ENCODE measurements at places on chromosomes 13 and 19.
A peak's percentile ranks its signal among the peaks of the same experiment; 100 is the strongest.

DNA sequence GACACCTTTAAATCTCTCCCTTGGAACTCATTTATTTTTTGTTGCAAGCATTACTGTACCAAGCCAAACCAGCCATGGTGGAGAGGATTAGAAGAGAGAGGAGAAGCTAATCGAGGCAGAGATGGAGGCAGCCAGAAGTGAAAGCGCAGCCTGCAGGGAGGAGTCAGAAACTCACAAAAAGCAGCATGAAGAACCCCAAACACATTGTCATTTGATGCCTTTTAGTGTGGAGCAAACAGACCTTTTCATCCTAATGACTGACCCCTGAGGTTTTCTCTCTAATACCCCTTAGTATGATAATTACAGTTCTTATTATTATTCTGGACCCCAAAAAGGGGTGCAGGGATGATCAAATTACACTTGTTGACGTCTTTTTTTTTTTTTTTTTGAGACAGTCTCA, 62.5 kb downstream of the TNFRSF19 start:
- DNase-seq = no peak

DNA sequence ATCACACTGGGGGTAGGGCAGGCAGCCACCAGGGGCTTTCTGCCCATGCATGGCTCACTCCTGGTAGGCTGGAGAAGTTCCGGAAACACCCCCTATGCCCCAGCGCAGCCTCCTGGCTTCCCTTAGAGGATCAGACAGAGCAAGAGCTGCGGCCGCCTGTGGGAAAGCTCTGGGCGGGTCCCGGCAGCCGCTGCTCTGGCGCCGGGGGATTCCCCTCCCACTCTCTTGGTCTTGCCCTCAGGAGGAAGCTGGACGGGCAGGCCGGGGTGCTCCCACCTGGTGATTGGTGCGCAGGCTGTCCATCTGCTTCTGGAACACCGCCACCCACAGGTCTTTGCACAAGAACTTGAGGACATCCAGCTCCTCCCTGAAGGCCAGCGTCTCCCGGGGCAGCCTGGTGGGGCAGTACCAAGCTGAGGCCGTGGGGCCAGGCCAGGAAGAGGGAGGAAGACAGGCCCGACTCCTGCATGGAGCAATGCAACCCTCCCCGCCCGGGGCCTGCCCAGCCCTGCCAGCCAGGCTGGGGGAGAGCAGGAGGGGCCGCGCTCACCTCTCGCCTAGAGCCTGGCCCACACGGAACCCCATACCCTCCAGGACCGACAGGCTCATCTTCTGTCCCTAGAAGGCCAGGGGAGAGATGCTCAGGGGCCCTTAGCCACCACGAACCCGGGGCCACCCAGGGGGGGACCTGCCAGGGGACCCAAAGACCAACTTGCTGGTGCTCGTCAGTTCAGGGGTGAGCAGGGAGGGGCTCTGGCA, 4.0 kb upstream of the NKPD1 start:
- DNase-seq = peak; percentile 83

DNA sequence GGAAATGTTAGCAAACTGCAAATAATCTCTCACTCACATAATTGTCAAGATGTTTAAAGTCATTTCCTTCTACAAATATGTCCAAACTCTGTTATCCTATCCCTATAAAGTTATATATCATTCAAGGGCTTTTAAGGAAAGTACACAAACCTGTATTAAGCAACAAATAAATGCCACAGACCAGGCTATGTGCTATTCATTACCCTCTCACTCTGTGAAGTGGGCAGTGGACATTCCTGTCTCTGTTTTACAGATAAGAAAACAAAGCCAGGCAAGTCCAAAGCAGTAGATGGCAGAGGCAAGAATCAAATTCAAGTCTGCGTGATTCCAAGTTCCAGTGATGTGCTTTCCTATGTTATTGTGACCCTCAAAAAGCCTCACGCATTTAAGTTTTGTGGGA, 140.6 kb downstream of the LHFPL6 start:
- DNase-seq = no peak

- no peak for DNase-seq
These were observed 234.3 kb downstream of the LMO7 start for GRCh38 chr13:75870397-75870903.

GRCh38 chr13:112815871-112816270, 126.0 kb downstream of the ATP11A start:
- DNase-seq = no peak

GRCh38 chr13:112731667-112732616, 42.1 kb downstream of the ATP11A start:
- no peak for DNase-seq

DNA sequence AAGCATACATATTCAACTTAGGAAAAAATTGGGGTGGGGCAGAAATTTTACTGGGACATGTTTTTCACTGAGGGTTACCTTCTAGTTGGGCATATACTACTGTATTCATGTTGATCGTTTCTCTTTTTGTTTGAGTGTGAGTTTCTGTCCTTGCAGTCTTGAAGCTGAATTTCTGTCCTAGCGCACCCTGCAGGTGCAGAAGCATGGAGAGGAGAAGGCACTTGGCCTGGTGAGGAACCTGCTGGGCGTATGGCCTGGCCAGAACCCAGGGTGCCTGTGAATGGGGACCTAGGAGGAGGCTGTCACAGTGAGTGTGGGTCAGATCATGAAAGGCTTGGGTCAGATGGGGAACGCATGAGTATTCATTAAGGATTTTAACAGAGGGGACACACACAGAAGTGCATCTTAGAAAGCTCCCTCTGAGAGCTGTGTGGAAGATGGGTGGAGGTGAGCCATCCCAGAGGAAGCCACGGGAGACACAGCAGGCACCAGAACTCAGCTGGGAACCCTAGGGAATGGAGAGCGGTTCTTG, 36.8 kb downstream of the SERP2 start:
- no peak for DNase-seq

GRCh38 chr19:45142726-45143110, 18.1 kb downstream of the NKPD1 start:
- DNase-seq = no peak

DNA sequence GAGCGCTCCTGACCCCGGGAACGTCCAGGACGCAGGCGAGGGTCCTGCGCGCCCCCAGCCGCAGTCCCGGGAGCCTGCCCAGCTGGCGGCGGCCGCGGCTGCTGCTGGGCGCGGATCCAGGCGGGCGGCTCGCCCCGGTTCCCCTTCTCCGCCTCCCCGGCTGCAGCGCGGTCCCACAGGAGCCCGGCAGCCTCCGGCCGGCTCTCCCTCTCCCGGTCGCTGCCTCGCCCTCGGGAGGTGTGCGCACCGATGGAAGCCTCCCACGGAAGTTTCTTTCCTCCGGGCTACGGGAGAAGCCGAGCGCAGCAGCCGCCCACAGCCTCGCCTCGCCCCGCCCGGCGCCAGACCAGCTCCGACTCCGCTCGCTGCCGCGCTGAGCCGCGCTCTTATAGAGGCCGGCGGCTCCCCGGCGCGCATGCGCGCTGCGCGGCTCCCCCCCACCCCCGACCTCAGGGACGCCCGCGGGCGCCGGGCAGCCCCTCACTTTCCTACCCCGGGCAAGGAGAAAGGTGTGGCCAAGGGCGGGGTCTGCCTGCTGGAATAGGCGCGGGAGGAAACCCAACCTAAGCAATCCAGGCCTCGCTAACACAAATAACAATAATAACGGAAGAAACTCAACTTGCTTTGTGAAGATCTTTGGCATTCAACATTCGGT, at the start of gene SHISA2:
Gene SHISA2, minus strand, starts transcription at position 360 of the 655 bp plus-strand sequence. CDS start 1,041 bp downstream, outside the sequence.
- DNase-seq = no peak

- DNase-seq = no peak
These were observed at the start of gene SGCG for GRCh38 chr13:23180711-23181110. TSS of gene SGCG (plus strand) at chr13:23180979. CDS start at chr13:23203695, 22,716 bp downstream.

- DNase-seq = no peak
These were observed 17.8 kb downstream of the BIVM start for GRCh38 chr13:102816708-102817107.

- no peak for DNase-seq
These were observed 28.2 kb downstream of the KCNC3 start for GRCh38 chr19:50300814-50301606.

- no peak for DNase-seq
These were observed 1.3 kb downstream of the SNAPC2 start for GRCh38 chr19:7921302-7921966.

- no peak for DNase-seq
These were observed 6.3 kb upstream of the WTIP start for GRCh38 chr19:34475026-34475974.

- DNase-seq = peak; percentile 9
These were observed 491.0 kb downstream of the FGF9 start for GRCh38 chr13:22161871-22162270.

DNA sequence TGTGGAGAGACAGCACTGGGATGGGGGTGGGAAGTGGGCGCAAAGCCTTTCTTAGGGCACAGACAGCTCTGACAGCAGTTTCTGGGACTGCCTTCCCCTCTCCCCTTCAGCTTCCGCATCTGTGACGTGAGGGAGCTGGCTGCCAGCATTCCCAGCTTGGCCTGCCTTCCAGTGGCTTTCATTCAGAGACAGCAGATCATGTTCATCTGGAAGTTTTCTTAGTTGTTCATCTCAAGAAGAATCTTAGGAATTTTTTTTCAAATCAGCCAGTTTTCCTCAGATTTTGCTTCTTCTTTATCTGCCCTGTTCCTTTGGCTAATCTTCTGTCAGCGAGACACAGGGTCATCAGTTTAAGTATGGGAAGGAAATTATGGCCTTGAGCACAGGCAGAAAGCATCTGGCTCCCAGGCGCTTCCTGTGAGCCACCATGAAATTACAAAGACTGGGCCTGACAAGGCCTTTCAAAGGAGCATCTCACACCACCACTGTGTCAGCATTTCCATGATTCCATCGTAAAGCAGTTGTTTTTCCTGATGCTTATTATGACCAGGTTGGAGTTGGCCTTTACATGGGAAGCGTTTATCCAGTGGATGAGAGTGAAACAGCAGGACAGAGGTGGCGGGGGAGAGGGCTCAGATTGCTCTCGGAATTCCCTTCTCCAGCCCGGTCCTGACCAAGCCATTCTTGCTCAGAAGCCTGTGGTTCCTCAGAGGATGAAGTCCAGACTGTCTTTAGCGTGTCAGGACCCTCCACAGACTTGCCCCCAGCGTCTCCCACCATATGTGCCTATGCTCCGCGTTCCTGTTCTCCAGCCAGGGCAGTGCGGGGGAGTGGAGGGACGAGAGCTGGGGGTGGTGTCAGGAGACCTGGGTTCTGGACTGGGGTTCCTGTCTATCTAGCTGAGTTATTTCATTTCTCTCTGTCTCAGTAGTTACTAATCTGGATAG, 43.6 kb downstream of the ARHGAP35 start:
- no peak for DNase-seq

- DNase-seq = no peak
These were observed 3.8 kb downstream of the DBP start for GRCh38 chr19:48633148-48634035.

GRCh38 chr13:106034201-106034600, 501.3 kb downstream of the EFNB2 start:
- no peak for DNase-seq
